Stimulated activated CD4-positive, alpha-beta T cell treated with anti-CD3 and anti-CD28 coated beads, Interleukin-1b, Interleukin-23, amount 100 ng/mL, for 1 hour (primary cell): ENCODE measurements at places on chromosomes 6 and 20.

DNA sequence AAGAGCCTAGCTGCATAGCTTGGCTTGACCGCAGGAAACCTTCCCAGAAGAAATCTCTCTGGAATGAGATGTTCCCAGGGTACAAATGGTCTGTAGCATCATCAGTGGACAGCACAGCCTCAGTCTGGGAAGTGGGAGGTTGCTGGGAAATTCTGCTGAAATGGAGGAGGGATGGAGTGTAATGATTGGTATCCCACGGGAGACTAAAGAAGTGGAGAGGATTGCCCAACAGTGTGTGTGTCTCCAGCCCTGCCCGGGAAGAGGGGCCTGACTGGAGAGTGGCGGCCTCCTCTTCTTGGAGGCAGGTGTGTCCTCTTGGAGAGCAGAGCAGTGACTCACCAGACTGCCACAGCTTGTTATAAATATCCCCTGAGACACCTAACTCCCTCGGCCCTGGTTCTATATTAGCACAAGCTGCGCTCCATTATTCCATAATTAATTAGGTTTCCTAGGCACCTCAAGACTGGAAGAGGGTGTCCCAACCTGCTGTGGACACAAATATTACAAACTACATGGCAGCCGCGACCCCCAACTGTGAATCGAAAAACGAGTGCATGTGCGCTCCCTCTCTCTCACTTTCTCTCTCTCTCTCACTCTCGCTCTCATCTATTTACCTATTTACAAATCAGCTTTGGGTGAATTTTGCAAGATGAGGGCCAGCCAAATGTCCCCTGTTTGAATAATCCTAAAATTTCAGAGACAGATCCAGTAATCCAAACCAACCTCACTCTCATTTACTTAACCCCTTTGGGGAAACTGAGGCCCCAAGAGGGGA is 68.8 kb downstream of the FGD2 start:
- DNase-seq = no peak

GRCh38 chr6:56004426-56004825 is 129.0 kb upstream of the BMP5 start:
- no peak for DNase-seq

DNA sequence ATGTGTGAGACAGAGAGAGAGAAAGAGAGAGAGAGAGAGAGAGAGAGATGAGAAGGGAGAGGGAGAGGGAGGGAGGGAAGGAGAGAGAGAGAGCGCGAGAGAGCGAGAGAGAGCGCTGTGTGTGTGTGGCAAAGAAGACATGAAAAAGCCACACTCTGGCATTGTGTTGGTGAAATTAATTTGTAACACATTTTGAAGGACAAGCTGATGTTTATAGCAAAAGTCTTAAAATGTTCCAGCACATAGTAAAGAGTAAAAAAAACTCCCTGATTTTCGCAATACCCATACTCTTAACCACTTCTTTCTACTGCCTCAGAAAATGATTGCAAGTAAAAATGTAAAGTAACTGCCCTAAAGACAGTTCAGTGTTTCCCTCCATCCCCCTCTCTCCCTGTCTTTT is 56.7 kb downstream of the SLC22A1 start:
- no peak for DNase-seq

- no peak for DNase-seq
Observed at GRCh38 chr6:92522589-92522988, 896.8 kb downstream of the EPHA7 start.

DNA sequence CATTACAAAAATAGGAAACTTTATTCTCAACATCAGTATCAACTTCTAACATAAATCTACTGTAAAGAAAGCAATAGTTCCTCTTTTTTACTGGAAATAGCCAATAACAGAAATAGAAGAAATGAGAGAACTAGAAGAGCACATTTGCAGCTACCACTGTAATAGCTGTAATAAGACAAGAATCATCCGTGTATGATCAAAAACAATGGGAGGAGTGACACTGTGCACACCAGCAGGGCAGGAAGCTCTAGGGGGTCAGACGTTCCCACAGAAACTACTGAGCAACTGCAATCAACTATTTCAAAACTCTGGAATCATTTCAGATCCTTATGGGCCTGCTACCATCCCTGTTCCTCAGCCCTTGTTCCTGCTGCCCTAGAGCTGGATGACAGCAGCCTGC is 43.7 kb downstream of the NINL start:
- no peak for DNase-seq

- DNase-seq = no peak
Observed at GRCh38 chr20:7723284-7723683, 217.0 kb downstream of the HAO1 start.

DNA sequence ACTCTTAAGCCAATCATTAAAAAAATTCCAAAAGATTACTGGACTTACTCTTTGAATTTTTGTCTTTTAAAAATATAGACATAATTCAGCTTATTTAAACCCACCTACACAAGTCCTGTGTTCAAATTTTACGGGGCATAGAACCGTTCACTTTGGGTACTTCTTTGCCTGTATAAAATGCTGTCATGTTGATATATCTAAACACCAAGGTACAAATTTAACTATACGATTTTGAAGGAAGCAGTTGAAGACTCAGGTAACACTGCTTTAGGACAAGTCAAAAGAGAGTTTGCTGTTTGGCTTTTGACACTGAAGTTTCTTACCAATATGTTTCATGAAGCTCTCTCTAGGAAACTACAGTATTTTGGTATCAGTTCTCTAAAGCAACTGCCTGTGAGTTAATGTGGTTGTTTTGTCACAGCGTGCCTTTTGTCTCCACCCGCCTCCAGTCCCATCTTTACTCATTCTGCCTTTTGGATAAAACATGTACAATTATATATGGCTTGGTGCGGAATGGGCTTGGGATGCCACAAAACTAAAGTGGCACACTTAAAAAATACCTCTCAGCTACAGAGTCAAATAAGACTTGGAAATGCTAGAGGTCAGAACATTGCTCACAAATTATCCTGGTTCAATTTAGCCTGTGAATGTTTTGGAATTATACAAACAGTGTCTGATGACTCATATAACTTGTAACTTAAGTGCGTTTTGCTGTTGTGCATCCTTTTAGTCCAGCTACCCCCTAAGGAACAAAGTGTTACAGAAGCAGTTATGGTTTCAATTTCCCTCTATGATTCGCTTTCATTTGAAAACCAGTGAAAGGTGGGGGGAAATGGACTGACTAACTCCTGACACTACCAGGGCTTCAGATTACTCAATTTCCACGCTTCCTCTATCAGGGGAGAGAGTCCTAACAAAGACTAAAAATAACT is 38.7 kb downstream of the RGS17 start:
- no peak for DNase-seq

DNA sequence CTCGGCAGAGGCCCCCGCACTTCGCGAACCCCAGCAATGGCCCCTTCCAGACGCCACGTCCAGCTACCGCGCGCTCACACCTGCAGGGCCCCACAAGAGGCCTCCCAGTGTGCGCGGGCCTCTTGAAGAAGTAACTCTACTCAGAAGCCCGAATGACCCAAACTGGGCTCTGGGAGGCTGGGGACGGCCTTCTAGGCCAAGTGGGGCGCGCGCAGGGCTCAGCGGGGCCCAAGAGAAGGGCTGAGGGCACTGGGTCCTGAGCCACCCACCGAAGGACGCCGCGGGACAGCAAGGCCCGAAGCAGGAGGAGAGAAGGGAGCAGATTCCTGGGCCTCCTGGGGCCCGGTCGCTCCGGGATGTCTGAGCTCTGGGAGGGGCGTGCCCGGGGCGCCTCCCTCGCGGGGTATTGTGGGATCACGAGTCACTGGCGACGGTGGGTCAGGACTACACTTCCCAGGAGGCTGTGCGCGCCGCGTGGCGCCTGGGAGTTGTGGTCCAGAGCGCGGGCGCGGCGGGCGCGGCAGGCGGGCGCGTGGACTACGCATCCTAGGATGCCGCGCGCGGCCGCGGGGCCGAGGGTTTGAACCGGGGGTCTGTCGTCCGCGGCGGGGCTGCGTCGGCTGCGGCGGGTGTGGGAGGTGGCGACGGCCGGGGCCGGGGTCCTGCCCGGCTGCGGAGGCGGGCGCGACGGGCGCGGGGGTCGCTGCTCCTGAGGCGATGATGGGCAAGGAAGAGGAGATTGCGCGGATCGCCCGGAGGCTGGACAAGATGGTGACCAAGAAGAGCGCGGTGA is at the start of gene TCEA2:
Gene TCEA2 (plus strand): TSS at position 603 of the 793 bp plus-strand sequence. CDS start 115 bp downstream, at position 718.
- DNase-seq = peak; percentile 88

DNA sequence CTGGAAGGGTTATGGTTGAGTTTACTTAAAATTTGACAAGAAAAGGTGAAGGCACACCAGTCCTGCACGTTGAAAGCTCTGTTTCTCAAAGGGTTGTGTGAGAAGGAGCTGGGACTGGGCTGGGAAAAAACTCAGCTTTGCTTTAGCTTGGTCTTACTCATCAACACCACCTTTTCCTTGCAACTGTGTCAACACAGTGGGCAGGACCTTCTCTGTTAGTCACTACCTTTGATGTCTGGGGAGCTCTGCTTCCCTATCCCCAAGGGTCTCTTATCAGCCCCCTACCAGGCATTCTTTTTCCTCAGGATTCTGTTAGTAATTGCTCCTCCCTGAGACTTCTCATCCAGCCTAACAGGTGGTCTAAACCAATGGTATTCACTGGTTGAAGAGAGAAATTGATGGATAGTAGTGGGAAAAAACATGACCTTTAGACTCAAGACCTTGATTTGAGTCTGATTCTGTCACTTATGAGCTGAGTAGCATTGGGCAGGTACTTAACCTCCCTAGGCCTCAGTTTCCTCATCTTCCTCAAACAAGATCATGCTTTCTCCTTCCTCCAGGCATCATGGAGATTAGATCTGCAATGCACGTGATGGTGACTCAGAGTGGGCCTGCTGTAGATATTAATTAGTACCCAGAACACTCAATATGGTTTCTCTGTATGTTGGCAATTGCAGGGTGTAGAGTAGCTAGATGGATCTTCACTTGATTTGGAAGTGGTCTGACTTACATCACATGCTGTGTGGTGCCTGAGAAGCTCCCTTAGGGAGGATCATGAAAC is 17.2 kb upstream of the FOXA2 start:
- no peak for DNase-seq

GRCh38 chr6:16470502-16471221 is 232.3 kb downstream of the GMPR start:
- DNase-seq = no peak

DNA sequence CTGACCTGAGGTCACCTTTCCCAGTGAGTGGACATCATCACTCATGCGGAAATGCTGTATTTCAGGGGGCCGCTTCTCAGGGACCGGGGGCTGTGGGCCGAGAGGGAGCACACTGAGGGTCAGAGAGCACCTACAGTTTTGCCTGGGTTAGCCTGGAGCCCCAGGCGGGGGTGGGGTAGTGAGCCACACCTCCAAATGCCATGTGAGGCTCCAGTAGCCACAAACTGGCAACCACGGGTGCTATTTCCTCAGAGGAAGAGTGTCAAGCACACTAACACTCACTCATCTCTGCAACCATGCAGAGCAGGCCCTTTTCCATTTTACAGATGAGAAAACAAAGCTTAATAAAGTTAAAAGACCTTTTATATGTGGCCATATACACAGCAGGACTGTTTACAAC is 4.7 kb downstream of the EHMT2 start:
- no peak for DNase-seq

GRCh38 chr6:166297606-166298005 is 10.6 kb downstream of the PRR18 start:
- DNase-seq = no peak

- no peak for DNase-seq
Observed at GRCh38 chr20:1392443-1392692, 486 bp downstream of the FKBP1A start.

- DNase-seq = no peak
Observed at GRCh38 chr6:147022041-147022440, 182.2 kb upstream of the STXBP5 start.

GRCh38 chr6:74259981-74260380 is 564.0 kb downstream of the CD109 start:
- no peak for DNase-seq

GRCh38 chr20:50110141-50111047 is 2.6 kb downstream of the UBE2V1 start:
- no peak for DNase-seq

- no peak for DNase-seq
Observed at GRCh38 chr6:49801525-49801924, 14.4 kb upstream of the PGK2 start.

- no peak for DNase-seq
Observed at GRCh38 chr6:1263039-1263849, 48.7 kb upstream of the FOXQ1 start.

GRCh38 chr20:51622004-51622874 is 79.7 kb upstream of the NFATC2 start:
- no peak for DNase-seq

DNA sequence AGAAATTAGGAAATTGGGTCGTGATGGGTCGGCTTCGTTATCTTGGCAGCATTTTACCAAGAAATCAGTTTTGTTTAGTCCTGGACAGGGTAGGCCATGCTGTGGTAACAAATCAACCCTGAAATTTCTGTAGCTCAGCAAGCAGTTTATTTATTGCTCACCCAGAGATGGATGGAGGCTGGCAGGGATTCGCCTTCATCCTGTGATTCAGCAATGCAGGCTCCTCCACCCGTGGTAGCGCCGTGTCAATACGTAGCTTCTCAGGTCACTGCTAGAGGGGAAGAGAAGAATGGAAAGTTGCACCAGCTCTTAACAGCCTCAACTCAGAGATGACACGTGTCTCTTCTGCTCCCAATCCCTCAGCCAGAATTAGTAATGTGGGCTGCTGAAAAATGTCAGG is 157.0 kb upstream of the SGK1 start:
- DNase-seq = no peak

- no peak for DNase-seq
Observed at GRCh38 chr6:27178407-27178730, 69.1 kb upstream of the PRSS16 start.

DNA sequence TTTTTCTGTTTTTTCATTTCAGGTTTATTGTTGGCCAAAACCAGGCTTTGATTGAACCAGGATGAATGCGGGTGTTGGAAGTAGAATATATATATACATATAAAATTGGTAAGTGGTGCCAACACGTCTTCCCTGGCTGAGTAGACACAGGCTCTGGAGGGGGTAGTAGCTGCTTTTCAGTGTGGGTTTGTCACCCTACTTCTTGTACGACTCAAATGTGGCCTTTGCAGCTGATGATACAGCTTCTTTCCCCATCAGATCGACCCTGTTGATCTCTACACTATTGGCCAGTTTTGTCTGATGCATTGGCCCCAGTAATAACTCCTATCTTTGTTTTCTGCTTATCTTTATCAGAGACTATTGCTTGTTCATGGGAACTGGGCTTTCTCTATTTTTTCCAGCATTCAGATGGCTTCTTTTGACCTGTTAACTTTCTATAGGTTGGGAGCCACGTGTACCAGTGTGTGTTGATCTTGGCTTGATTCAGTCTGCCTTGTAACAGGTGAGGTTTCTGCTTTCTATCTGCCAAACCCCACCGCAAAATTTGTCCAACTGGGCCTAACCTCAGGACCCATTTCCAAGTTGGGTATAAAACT is 2.7 kb upstream of the ZNFX1 start:
- DNase-seq = no peak
